GM23248 (cell line): ENCODE measurements at places on chromosomes 12 and 14.

- peaks cover 7% of the 10 kb centered on the region; the same call in 1 of the 2 replicates for H3K27me3 ChIP-seq
- H3K27ac ChIP-seq, result no peak overlapping the region
- no peaks in the 10 kb centered on the region for H3K4me1 ChIP-seq
- DNase-seq, result no peak
Observed at GRCh38 chr14:36441283-36441682, 78.7 kb downstream of the NKX2-1 start.

GRCh38 chr12:69091442-69092017, 147.8 kb upstream of the CPSF6 start:
- H3K36me3 ChIP-seq, result no peaks in the 10 kb centered on the region
- no peak overlapping the region for H3K27ac ChIP-seq
- peaks cover 2% of the 10 kb centered on the region for H3K4me1 ChIP-seq
- DNase-seq, result no peak
- no peak overlapping the region for H3K4me3 ChIP-seq

GRCh38 chr12:2490831-2491230, 303.9 kb upstream of the FKBP4 start:
- no peak overlapping the region for H3K4me3 ChIP-seq
- DNase-seq, result no peak
- H3K4me1 ChIP-seq, result no peaks in the 10 kb centered on the region

DNA sequence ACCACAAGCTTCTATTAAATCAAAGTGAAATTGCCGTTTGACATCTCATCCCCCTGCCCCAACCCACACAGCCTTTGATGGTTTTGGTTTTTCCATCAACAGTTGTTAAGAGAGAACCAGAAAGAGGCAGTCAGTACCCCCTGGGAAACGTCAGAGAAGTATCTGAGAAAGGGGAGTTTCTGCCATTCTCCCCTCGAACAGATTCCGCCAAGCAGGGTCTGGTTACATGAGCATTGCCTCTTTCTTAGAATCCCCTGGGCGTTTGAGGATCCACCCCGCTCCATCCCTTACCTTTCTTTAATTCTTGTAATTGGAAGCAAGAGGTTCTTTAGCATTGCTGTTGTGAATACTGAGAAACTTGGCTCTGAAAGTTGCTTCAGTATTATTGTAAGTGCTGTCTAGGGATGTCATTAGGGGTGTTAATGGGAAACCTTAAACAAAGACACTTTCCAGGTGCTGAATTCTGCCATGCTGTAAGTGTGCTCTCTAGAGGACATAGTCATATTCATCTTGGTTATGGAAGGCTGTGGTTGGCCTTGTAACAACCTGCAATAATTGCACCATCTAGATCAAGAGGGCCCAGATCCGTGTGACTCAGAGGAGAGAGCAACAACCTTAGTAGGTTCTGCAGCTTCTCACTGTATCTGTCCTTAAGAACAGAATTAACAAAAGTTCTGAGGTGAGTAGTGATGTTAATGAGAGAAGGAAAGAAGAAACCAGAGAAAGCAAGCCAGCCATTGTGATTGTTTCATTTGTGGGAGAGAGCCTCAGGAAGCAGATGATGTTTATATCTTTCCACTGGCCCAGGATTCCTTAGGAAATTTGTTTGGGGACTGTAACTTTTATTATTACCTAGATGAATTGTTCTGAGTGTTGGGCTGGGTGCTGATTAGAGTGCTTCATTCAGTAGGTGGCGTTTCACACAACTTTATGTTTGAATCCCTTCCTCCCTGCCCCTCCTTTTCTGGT, 9.0 kb downstream of the TMBIM6 start:
- peak overlapping the region; percentile 94 for H3K27ac ChIP-seq
- H3K36me3 ChIP-seq, result peaks cover 35% of the 10 kb centered on the region
- peaks cover 62% of the 10 kb centered on the region for H3K4me1 ChIP-seq
- H3K4me3 ChIP-seq, result peak overlapping the region; percentile 10; the same call in 1 of the 2 replicates

DNA sequence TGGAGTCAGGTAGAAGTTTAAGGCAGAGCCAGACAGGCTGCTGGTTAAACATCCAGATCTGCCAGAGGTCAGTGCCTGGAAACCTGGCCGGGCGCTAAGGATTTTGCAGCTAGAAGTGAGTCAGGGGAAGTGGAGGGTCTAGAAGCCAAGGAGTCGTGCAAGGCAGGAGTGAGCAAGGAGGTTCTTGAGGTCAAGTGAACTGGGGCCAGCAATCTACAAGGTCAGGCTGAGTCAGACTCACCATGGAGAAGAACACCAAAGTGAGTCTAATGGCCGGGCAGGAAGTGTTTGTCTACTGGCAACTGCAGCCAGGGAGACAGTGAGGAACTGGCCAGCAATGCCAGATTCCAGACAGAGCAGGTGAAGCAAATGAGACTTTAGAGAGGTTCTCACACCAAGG, 628.2 kb downstream of the ETNK1 start:
- H3K27me3 ChIP-seq, result no peaks in the 10 kb centered on the region
- H3K27ac ChIP-seq, result no peak overlapping the region
- no peaks in the 10 kb centered on the region for H3K4me1 ChIP-seq
- DNase-seq, result no peak
- no peaks in the 10 kb centered on the region for H3K36me3 ChIP-seq

GRCh38 chr14:24372701-24373416, 4.9 kb downstream of the NFATC4 start:
- H3K4me3 ChIP-seq, result no peak overlapping the region
- no peak overlapping the region for H3K27ac ChIP-seq
- peaks cover 16% of the 10 kb centered on the region for H3K4me1 ChIP-seq
- no peaks in the 10 kb centered on the region for H3K27me3 ChIP-seq
- H3K36me3 ChIP-seq, result peaks cover 28% of the 10 kb centered on the region; the same call in 1 of the 2 replicates

DNA sequence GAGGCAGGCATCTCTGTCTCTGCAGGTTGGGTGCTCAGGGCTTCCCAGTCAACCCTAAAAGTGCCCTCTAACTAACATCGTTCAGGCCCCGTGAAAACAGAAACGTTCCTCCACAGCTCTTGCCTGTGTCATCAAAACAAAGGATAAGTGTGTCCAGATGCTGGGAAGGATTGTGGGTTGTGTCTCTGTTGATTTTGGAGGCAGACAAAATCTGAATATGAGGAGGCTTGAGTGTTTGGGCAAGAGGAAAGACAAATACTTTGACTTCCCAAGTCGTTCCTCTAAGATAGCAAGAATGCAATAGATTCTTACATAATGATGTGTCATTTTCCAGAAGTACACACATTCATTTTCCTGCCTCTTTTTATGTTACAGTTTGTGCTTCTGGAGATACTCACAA, 52.9 kb downstream of the SERPINA3 start:
- peak; percentile 91 for DNase-seq
- no peak overlapping the region for H3K4me3 ChIP-seq
- peak overlapping the region; percentile 46 for H3K27ac ChIP-seq
- H3K4me1 ChIP-seq, result peaks cover 11% of the 10 kb centered on the region

DNA sequence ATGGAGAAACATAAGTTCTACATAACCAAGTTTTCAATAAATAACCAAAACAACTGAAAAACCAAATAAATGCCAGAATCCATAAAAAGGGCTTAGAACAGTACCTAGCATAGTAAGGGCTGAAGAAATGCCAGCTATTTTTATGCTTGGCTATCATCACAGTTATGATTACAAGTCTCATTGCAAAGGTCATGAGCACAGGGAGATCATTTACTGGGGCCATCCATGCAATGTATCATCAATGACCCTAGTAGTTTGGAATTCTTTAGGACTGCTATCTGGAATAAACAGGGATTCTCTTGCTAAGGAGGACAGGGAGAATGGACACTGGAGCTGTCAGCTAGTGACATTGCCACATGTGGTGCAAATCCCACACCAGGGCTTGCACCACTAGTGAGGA, 92.5 kb upstream of the NAP1L1 start:
- H3K4me1 ChIP-seq, result peaks cover 6% of the 10 kb centered on the region; the same call in 1 of the 2 replicates
- peak; percentile 17 for DNase-seq
- no peaks in the 10 kb centered on the region for H3K27me3 ChIP-seq
- no peaks in the 10 kb centered on the region for H3K36me3 ChIP-seq

- DNase-seq, result no peak
- H3K27ac ChIP-seq, result no peak overlapping the region
- H3K36me3 ChIP-seq, result no peaks in the 10 kb centered on the region
- 0 out of 2 replicates have a peak, but pooled peaks cover 8% of the 10 kb centered on the region for H3K4me1 ChIP-seq
- H3K4me3 ChIP-seq, result no peak overlapping the region
Observed at GRCh38 chr12:120286768-120287490, 4.8 kb downstream of the RNU4-2 start.

DNA sequence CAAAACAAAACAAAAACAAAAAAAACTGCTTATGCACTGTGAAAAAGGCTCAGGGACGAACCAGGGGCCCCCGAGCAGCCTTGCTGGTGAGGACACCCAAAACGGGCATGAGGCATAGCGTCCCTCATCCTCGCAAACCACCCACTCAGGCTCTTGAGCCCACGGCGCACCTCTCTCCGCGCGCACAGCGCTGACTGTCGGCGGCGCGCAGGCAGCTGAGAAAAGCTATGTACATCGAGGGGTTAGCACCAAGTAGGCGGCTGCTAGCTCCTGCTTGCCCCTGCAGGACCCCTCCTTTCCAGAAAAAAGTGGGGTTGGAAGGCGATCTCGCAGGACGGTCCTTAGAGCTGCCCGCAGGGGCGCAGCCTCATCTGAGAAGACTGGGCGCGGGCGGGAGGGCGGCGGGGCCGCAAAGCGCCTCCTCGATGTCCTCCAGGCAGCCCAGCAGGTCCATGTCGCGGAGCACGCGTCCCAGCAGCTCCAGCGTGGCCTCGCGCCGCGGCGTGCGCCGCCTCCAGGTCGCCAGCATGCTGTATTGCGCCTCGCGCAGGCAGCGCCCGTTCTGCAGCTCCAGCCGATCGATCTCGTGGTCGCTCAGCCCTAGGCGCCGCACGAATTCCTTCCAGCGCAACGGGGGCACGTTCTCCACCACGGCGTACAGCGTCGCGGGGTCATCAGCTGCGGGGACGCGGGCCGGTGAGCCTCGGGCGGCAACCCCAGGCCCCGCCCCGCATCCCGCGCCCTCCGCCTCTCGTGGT, 12.8 kb downstream of the TNFRSF1A start:
- DNase-seq, result no peak
- peaks cover 45% of the 10 kb centered on the region for H3K4me1 ChIP-seq
- H3K27ac ChIP-seq, result no peak overlapping the region
- no peak overlapping the region for H3K4me3 ChIP-seq
- peaks cover 55% of the 10 kb centered on the region for H3K36me3 ChIP-seq

- H3K4me1 ChIP-seq, result peaks cover 16% of the 10 kb centered on the region
- H3K27me3 ChIP-seq, result no peaks in the 10 kb centered on the region
- H3K4me3 ChIP-seq, result no peak overlapping the region
- H3K27ac ChIP-seq, result no peak overlapping the region
- no peak for DNase-seq
- no peaks in the 10 kb centered on the region for H3K36me3 ChIP-seq
Observed at GRCh38 chr12:11787933-11788849, 138.7 kb downstream of the ETV6 start.

DNA sequence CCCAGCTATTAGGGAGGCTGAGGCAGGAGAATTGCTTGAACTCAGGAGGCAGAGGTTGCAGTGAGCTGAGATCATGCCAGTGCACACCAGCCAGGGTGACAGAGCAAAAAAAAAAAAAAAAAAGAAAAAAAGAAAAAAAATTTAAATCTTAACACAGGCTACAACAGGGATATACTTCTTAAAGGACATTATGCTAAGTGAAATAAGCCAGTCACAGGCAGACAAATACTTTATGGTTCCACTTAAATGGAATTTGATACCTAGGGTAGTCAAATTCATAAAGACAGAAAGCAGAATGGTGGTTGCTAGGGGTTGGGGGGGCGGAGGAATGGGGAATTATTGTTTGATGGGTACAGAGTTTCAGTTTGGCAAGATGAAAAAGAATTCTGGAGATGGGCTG, 14.8 kb upstream of the PPTC7 start:
- H3K4me3 ChIP-seq, result no peak overlapping the region
- no peaks in the 10 kb centered on the region for H3K4me1 ChIP-seq
- no peak for DNase-seq
- H3K27ac ChIP-seq, result no peak overlapping the region
- H3K27me3 ChIP-seq, result no peaks in the 10 kb centered on the region; the same call in 1 of the 2 replicates
- H3K36me3 ChIP-seq, result no peaks in the 10 kb centered on the region

DNA sequence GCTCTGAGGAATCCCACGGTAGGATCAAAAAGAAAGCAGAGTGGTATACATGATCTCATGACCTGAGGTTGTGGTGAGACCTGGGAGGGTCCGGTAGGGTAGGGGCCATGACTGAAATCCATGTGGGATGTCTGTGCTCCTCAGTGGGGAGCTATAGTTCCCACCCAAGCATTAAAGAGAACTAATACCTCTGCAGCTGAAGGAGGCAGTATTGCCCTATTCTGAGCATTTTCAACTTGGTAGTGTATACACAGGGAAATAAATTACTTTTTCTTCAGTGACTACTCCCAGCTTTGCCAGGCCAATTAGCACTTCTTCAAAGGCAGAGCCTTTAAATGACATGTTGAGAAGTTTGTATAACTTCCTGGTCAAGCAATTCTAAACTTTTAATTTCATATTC, 613.8 kb downstream of the KCNH5 start:
- no peaks in the 10 kb centered on the region for H3K27me3 ChIP-seq
- H3K4me1 ChIP-seq, result no peaks in the 10 kb centered on the region
- H3K4me3 ChIP-seq, result no peak overlapping the region
- no peaks in the 10 kb centered on the region for H3K36me3 ChIP-seq
- no peak overlapping the region for H3K27ac ChIP-seq

GRCh38 chr12:12996209-12996608, 3.9 kb downstream of the HEBP1 start:
- H3K4me1 ChIP-seq, result peaks cover 25% of the 10 kb centered on the region
- no peak for DNase-seq
- H3K27ac ChIP-seq, result no peak overlapping the region
- H3K4me3 ChIP-seq, result no peak overlapping the region
- H3K27me3 ChIP-seq, result no peaks in the 10 kb centered on the region

DNA sequence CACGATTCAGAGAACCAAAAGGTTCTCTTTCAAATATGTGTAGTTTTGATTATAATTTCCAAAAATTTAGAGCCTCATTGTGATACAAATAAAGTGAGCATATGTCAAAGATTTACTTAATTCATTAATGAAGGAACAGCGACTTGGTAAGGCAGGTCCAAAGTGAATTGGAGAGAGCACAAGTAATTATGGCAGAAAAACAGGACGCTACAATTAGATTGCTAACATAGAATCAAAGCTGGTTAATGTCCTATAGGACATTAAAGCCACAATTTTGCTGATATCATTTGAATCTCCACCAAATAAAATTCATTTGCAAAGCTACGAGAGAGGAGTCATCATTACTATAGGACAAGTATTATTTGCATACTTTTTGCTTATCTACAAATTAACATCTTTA, 164.2 kb downstream of the CCER1 start:
- H3K27me3 ChIP-seq, result no peaks in the 10 kb centered on the region
- H3K36me3 ChIP-seq, result no peaks in the 10 kb centered on the region
- no peak overlapping the region for H3K4me3 ChIP-seq
- DNase-seq, result no peak
- no peak overlapping the region for H3K27ac ChIP-seq

DNA sequence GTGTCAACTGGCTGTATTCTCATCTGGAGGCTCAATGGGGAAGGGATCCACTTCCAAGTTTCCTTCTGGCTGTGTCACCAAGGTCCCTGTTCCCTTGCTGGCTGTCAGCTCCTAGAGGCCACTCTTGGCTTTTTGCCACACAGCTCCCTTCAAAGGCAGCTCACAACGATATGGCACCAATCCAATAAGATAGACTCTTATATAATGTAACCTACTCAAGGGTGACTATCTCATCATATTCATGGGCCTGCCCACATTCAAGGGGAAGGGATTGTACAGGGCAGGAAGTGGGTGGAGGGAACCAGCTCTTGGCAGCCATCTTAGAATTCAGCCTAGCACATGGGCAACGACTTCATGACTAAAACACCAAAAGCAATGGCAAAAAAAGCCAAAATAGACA, 98.7 kb upstream of the PLXNC1 start:
- DNase-seq, result no peak
- H3K4me1 ChIP-seq, result peaks cover 9% of the 10 kb centered on the region; the same call in 1 of the 2 replicates
- no peak overlapping the region for H3K4me3 ChIP-seq
- no peaks in the 10 kb centered on the region for H3K36me3 ChIP-seq
- no peak overlapping the region for H3K27ac ChIP-seq
